A549 (cell line): ENCODE measurements at places on chromosomes 6 and 20.

GRCh38 chr20:23396950-23397627, 24.2 kb downstream of the NAPB start:
- no peak for DNase-seq

DNA sequence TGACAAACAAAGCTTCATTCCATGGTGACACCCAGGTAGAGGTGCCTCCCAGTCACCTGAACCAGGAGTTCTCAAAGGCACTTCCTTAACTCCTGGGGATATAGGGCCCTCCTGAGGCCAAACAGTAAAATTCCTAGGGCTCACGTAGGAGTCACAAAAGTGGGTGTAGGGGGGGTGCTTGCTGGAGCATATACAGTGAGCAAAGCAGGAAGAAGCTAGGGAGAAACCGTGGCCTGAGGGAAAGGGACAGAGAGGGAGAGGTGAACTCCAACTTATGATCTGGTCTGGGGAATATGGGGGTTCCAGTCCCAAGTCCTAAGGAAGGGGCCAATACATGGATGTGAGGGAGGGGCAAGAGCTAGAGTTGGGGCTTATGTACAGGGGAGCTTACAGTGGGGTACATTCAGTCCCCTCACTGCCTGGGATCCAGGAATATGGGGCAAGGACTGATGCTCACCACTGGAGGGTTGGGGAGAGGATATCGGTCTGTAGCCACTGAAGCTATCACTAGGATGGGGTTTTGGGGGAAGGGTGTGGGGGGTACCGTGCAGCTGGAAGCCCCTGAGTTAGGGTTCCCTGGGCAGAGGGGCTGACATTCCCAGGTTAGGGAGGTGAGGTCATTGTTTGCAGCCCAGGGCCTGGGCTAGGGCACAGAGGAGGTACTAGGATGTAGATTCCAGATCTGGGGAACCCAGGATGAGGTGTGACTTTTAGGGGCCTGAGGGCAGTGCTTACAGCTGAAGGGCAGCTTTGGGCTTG, 950 bp downstream of the PEDS1 start:
- no peak for DNase-seq

DNA sequence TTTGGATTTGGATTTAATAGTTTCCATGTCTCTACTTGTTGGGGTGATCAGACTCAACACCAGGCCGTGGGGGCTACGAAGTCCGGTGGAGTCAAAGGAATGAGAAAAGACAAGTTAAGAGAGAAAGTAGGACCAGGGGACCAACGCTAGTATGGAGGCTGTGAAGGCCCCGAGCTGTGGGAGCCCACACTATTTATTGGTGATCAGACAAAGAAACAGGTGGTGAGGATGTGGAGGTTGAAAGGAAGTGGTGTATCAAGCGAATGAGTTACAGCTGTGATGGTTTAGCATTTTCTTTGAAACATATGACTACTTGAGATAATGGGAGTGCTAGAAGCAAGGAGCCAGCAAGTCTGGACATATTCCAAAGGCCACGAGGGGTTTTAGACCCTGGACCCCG, 62.4 kb downstream of the AKAP7 start:
- DNase-seq = no peak

- DNase-seq = no peak
Measured at GRCh38 chr6:98641949-98642719, 192.2 kb upstream of the POU3F2 start.

- DNase-seq = no peak
Measured at GRCh38 chr20:33540427-33540826, 50.5 kb downstream of the CBFA2T2 start.

DNA sequence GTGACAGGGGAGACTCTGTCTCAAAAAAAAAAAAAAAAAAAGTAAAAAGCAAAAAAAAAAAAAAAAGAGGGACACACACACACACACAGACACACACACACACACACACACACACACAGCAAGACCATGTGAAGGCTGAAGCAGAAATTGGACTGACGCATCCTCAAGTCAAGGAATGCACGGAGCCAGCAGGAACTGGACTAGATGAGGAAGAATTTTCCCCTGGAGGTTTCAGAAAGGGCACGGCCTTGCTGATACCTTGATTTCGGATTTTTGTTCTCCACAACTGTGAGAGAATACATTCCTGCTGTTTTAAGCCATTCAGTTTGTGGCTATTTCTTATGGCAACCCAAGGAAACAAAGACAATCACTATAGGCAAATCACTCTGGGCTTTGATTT, 176.9 kb upstream of the SALL4 start:
- no peak for DNase-seq

DNA sequence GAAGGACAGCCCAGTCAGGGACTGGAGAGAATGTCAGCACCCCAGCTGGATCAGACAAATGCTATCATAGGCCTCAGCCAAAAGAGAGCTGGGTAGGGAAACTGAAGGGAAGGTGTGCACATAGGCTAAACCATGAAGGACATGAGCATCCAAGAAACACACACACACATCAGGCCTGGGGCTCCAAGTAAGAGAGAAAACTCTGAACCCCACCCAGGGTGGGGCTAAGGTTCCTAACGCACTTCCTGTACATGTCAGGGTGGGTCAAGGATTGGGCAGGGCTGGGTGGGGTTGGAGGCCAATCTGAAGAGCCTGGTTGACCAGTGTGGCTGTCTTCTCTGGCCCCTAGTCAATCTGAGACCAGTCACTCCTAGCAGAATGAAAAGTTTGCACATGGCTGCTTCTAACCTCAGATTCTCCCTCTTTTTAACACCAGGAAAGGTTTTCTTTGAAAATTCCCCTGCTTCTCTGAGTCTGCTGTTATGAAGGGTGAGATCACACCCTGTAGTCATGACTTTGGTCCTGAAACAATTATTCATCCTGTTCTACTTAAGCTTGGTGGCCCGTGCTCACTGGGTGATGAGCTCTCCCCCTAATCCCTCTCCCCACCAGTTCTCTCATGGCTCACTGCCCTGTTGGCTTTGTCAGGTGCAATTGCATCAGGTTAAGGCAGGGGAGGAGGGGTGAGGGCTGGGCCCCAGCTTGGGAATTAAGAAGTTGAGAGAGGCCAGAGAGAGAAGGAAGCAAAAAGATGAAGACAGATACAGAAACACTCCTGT, 88.4 kb downstream of the MAFB start:
- no peak for DNase-seq

GRCh38 chr6:135182071-135183001, 1.2 kb downstream of the MYB start:
- peak; percentile 4 for DNase-seq

- DNase-seq = no peak
Measured at GRCh38 chr20:41358717-41359116, 7.9 kb downstream of the EMILIN3 start.

DNA sequence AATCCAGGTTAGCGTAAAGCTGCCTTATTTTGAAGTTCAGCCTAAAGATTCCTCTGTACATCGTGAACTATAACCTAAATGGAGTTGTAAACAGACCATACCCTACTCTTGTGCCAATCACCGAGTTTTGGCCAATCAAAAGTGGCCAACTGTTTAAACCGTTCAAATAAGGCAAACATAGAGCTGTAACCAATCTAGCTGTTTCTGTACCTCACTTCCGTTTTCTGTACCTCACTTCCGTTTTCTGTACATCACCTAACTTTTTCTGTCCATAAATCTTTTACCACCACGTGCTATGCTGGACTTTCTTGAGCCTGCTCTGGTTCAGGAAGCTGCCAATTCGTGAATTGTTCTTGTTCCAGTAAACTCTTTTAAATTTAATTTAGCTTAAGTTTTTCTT, 39.7 kb downstream of the LBP start:
- DNase-seq = no peak

- peak; percentile 72 for DNase-seq
Measured at GRCh38 chr20:45419188-45420091, 3.5 kb downstream of the PIGT start.

GRCh38 chr6:113953346-113953745, 17.6 kb downstream of the HDAC2 start:
- DNase-seq = no peak

- DNase-seq = no peak
Measured at GRCh38 chr6:159988983-159989454, 20.1 kb downstream of the IGF2R start.

- DNase-seq = peak; percentile 71
Measured at GRCh38 chr6:6811128-6812009, 222.8 kb downstream of the LY86 start.

- no peak for DNase-seq
Measured at GRCh38 chr6:112439432-112439831, 92.3 kb downstream of the RFPL4B start.

GRCh38 chr6:167825332-167826229, 1.1 kb upstream of the AFDN start:
- DNase-seq = peak; percentile 56

GRCh38 chr6:111987295-111987694, 66.6 kb upstream of the CCN6 start:
- no peak for DNase-seq

- DNase-seq = no peak
Measured at GRCh38 chr20:50449738-50450492, 60.3 kb upstream of the PTPN1 start.

GRCh38 chr20:64159711-64160110, 4.5 kb upstream of the MYT1 start:
- no peak for DNase-seq

DNA sequence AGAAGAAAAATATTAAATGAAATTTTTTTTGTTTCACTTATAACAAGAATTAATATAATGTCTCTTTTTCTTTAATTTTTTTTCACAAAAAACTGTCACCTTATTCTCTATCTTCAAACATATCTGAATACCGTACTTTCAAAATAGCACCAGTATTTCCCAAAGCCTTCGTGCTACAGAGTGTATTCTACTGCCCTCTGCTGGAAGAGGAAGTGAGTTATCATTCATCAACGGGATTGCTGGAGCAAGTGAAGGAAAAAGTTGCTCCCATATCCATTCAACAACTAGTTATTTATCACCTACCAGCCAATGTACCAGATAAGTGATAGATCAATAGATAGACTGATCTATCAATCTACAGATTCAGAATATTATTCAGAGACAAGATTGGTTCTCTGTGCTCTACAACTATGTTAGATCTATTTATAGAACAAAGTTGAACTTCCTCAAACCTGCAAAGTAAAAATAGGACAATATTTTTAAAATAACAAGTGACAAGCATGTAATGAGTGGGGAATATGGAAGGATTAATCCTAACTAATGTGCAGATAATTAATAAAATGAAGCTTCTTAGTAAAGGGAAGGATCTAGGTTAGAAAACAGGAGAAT, 26.7 kb upstream of the TFAP2B start:
- peak; percentile 9 for DNase-seq

DNA sequence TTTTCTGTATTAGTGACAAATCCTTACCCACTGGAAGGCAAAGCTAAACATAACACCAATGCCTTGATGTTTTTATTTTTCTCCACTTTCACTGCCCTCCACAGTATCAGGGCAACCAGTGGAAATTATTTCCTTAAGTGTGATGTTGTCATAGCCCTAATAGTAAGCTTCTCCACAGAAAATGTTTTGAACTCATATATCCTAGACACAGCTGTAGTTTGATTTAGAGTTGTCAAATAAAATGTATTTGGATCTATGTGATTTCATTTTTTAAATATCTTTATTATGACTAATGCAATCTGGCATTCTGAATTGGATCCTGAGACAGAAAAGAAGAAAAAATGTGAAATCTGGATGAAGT, 70.9 kb upstream of the UFL1 start:
- DNase-seq = no peak

DNA sequence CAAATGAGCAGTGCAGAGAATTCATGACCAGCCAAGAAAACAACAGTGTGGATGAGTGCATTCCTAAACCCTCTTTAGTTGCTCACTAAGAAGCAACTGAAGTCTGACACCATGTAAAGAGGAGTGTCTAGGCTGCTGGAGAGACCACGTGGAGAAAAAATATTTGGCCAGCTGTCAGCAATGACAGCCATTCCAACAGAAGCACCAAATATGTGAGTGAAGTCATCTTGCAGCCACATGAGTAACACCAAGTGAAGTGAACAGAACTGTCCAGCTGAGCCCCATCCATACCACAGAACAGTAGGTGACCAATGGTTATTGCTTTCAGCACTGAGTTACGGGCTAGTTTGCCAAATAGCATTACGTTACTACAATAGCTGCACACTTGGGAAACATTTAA, 89.4 kb downstream of the TBXT start:
- DNase-seq = no peak

DNA sequence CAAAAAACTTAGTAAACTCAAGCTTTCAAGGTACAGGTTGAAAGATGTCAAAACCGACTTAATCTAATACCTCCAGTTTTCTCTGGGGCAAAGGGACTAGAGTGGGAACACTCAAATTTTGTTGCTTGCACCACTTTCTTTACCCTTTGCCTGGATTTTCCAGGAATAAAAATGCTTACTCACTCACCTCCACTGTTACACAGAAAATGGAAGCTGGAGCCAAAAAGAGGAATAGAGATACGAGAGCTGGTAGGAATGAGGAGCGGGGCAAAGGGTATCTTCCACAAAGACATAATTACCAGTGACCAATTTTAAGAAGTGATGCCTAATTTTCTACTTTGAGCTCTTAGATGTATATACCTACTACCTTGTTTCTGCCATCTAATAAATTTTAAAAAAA, 79.5 kb upstream of the TULP1 start:
- DNase-seq = no peak

GRCh38 chr6:105649192-105649591, 246.3 kb upstream of the PREP start:
- DNase-seq = no peak

- no peak for DNase-seq
Measured at GRCh38 chr6:159979136-159979874, 10.4 kb downstream of the IGF2R start.

- DNase-seq = no peak
Measured at GRCh38 chr6:149264629-149265028, 52.9 kb upstream of the TAB2 start.

- peak; percentile 16 for DNase-seq
Measured at GRCh38 chr6:20403766-20404640, 2.3 kb downstream of the E2F3 start.

DNA sequence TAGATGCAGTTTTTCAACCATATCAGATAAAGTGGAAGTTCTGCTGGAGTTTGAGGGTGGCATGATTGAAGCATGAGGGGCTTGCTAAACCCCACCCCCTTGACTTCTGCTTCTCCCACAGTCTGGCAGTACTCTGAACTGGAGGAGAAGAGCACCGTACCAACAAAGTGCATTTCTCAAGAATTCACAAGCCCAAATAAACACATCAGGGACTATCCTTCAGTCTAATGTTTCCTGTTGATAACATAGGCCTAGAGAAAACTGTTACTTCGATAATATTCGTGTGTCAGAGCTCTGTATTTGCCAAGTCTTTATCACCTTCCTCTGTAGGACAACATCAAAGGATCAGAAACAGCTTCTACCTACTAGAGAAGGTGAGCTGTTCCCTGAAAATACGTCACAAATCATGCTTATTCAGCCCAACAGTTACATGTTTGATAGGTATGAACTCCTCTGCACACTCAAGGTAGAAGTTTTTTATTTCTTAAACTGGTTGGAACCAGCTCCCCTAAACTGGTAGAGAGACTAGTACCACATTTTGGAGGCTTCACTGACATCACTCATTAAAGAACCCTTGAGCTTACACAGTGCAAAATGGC, 153.2 kb upstream of the PRND start:
- DNase-seq = no peak

DNA sequence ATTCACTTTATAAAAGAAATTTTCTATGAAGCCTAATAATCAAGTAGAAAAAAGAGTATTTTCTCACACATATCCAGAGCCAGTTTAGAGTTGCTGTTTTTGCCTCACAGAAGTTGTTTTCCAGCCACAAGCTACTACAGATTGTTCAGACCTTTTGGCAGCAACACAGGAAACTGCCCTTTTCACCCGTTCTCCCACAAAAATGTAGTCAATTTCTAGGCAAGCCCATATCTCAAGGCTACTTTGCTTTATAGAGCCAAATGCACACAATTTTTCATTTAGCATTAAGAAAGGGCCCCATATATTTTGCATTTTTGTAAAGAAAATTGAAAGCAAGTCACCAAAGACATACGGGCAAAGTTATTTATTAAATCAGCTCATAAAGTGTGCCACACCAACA, 49.5 kb downstream of the EPB41L2 start:
- no peak for DNase-seq
